Posterior cingulate gyrus (tissue), 11 donors: ENCODE measurements at places on chromosomes 2 and 18.

- DNase-seq, result no peak
Measured at GRCh38 chr18:49690312-49690711, 123.0 kb downstream of the ACAA2 start.

DNA sequence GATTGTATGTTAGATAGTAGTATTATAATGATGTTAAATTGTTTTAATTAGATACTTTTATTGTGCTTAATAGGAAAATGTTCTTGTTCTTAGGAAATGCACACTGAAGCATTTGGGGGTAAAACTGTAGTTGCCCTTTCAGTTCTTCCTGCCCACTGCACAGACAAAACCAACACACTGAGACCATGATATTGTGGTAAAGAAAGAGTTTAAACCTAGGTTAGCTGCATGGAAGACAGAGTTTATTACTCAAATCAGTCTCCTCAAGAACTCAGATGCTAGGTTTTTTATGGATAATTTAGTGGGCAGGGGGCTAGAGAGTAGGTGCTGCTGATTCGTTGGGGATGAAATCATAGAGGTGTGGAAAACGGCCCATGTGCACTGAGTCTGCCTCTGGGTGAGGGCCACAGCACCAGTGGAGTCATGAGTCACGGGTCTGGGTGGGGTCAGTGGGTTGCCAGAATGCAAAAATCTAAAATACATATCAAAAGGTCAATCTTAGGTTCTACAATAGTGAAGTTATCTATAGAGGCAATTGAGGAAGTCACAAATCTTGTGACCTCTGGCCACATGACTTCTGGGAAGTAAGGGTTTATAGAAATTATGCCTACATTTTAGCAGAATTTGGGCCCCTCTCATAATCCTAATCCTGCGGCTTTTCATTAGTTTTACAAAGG is 283.4 kb upstream of the FBXO11 start:
- no peak for DNase-seq

GRCh38 chr18:4593895-4594294 is 138.8 kb upstream of the DLGAP1 start:
- no peak for DNase-seq

DNA sequence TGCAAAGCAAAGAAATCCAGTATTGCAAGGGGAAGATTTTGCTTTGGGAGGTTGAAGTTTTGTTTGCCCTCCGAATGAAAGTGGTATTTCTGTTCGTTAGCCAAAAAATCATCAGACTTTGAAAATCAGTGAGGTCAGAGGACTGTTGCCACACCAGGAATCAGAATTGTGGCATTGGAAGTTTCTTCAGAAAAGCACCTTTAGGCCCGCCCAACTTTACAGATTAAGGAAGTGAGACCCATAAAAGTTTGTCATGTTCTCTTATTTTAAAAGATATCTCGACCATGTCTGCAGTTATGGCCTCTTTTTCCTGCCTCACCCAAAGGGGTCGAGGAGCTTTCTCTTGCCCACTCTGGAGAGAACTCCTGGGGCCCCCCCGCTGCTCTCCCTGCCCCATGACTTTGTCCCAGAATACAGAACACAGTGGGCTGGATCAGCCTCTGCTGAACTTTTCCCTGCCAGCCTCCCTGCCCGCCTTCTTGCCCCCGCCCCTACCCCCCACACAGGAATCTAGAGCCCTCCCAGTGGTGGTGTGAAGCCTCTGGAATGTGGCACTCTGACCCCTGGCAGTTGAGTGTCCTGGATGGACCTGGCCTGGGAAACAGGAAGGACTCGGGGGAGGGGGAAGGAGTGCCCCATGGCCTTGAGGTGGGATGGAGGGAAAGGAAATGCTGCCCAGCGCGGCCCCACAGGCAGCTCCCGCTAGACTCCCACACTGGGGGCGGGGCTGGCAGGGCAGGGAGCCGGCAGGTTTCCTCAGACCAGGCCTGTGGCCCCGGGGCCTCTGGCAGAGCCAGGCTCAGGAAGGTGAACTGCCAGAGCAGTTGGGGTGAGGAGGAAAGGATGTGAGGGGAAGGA is 25.3 kb downstream of the CRIM1 start:
- no peak for DNase-seq
